Tibial artery (tissue), 4 donors: ENCODE measurements at places on chromosomes 7 and 10.
A peak's percentile ranks its signal among the peaks of the same experiment; 100 is the strongest.

- H3K27me3 ChIP-seq = no peaks in the 10 kb centered on the region
- no peak overlapping the region for H3K4me3 ChIP-seq
- H3K4me1 ChIP-seq = no peaks in the 10 kb centered on the region
These were observed 393.3 kb upstream of the AUTS2 start for GRCh38 chr7:69204943-69205342.

DNA sequence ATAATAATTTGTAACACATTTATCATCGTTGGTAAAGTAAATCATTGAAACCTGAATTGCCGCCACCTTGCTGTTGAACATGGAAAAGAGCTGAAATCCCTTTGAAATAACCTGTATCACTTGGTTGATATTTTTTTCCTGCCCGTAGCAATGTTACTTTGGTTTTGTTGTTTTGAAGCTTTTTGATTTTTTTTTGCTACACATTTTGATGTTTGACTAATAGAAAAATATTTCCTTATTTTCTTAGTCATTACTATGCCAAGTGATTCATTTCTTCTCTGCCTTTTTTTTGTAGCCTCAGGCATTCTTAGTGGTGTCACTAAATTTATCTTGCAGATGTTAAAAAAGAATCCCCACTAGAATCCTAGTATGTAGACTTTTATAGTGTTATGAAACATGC, 235.1 kb upstream of the MEOX2 start:
- no peak overlapping the region for H3K27ac ChIP-seq
- no peaks in the 10 kb centered on the region for H3K4me1 ChIP-seq
- no peaks in the 10 kb centered on the region for H3K36me3 ChIP-seq
- no peak overlapping the region for H3K4me3 ChIP-seq

GRCh38 chr10:124560377-124561105, 98.9 kb downstream of the LHPP start:
- peak overlapping the region; percentile 15 for H3K4me3 ChIP-seq
- peak; percentile 92 for DNase-seq
- H3K27me3 ChIP-seq = no peaks in the 10 kb centered on the region
- H3K4me1 ChIP-seq = peaks cover 19% of the 10 kb centered on the region
- peak overlapping the region; percentile 77 for H3K27ac ChIP-seq

- H3K27ac ChIP-seq = no peak overlapping the region
- no peak for DNase-seq
- H3K4me1 ChIP-seq = no peaks in the 10 kb centered on the region
- no peaks in the 10 kb centered on the region for H3K36me3 ChIP-seq
These were observed 20.7 kb upstream of the ABLIM1 start for GRCh38 chr10:114678820-114679219.

DNA sequence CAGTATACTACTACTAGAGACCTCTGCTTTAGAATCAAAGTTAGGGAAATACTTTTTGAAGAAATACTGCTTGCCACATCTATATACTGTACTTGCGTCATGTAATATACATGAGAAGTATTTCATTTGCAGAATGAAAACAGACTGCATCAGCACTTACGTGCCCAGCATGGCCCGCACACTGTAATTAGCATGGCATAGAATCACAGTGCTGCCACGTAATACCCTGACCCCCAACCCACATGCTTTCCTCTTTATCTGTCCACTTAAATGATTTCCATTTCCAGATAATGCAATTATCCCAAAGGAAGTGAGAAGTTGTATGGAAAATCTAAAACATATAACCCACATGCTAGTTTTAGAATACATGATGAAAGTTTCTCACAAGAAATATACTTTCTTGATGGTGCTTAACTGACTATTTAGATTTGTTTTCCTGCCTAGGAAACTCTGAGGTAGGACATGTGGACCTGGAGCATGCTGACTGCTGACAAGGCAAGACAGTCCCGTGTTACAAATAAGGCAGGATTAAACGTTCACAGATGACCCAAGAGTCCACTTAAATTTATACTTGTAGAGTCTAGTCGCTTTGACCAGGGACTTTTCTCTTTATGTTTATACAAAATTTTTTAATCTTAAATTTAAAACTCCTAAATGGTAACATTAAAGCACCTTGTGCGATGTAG, 12.6 kb downstream of the USP6NL start:
- H3K4me3 ChIP-seq = no peak overlapping the region
- no peak for DNase-seq
- no peaks in the 10 kb centered on the region for H3K27me3 ChIP-seq
- H3K4me1 ChIP-seq = no peaks in the 10 kb centered on the region

DNA sequence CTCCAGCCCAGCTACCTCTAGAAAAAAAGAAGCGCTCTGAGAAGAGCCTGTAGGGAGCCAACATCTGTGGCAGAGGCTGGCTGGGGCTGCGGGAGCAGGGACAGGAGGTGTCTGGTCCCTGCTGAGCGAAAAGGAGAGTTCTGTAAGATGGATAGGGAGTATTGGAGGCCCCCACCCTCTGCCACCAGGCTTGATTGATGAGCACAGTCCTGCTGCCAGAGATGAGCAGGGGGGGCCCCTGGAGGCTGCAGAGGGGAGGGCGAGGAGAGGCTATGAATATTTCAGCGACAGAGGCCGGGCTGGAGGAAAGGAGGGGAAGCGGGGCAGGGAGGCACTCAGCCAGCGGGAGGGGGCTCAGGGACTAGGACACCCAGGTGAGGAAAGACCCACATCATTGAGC, 44.5 kb upstream of the HSPB1 start:
- no peaks in the 10 kb centered on the region for H3K36me3 ChIP-seq
- peaks cover 9% of the 10 kb centered on the region for H3K4me1 ChIP-seq
- DNase-seq = no peak
- H3K4me3 ChIP-seq = no peak overlapping the region

GRCh38 chr7:122790132-122790531, 87.4 kb upstream of the RNF148 start:
- no peak overlapping the region for H3K4me3 ChIP-seq
- H3K27ac ChIP-seq = no peak overlapping the region
- H3K36me3 ChIP-seq = no peaks in the 10 kb centered on the region
- no peak for DNase-seq

DNA sequence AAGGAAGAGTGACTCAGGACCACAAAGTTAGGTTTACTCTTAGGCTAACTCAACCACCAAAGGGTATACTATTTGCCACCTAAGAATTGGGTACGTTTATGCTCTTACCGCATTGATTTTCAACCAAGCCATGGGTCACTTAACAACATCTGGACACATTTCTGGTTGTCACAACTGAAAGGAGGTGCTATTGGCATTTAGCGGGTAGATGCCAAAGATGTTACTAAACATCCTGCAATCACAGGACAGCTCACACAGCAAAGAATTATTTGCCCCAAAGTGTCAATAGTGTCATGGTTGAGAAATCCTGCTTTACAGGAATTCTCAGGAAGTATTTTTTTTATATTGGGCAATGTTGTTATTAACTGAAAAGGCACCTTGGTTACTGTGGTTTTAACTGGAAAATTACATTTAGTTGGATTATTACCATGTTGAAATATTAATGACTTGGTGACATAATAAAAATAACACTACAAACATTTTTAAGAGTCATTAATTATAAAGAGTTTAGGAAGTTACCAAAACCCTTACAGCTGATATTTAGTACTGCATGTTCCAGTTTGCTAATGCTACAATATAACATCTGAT, 185.0 kb upstream of the TMEM196 start:
- no peaks in the 10 kb centered on the region for H3K36me3 ChIP-seq
- H3K27me3 ChIP-seq = no peaks in the 10 kb centered on the region
- no peak overlapping the region for H3K4me3 ChIP-seq
- no peak overlapping the region for H3K27ac ChIP-seq
- no peak for DNase-seq
- no peaks in the 10 kb centered on the region for H3K4me1 ChIP-seq

DNA sequence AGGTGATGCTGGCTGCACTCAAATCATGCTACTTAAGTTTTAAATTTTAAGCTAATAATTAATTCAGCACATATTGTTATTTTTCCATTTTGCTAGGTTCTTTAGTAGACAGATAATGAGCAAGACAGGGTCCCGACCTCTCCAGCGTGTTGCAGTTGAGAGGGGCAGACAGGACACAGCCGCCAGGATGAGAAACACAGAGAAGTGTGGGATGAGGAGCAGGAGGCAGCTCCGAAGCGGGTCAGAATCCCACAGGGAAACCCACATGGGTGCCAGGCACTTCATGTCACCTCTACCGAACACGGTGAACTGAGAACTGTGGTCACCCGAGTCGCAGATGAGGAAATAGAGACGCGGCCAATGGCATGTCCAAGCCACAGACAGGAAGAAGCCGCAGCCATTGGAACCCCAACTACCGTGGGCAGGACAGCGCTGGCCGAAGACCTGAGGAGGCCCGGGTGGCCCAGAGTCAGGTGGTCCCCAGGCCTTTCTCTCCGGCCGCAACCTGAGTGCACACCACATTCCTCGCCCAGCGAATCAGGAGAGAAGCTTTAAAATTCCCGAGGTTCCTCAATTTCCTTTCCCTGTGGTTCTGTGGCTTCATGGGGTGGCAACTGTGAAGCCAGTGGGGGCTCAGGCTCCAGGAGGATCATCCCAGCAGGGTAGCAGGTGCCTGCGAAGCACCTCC, 213.0 kb downstream of the DNAJB6 start:
- H3K36me3 ChIP-seq = peaks cover 8% of the 10 kb centered on the region
- H3K27ac ChIP-seq = no peak overlapping the region
- peak; percentile 8 for DNase-seq
- H3K4me3 ChIP-seq = no peak overlapping the region
- no peaks in the 10 kb centered on the region for H3K4me1 ChIP-seq
